GM06990 (cell line): ENCODE measurements at places on chromosomes 3 and 15.

- DNase-seq = no peak
Measured at GRCh38 chr3:73746623-73747022, 121.9 kb upstream of the PDZRN3 start.

DNA sequence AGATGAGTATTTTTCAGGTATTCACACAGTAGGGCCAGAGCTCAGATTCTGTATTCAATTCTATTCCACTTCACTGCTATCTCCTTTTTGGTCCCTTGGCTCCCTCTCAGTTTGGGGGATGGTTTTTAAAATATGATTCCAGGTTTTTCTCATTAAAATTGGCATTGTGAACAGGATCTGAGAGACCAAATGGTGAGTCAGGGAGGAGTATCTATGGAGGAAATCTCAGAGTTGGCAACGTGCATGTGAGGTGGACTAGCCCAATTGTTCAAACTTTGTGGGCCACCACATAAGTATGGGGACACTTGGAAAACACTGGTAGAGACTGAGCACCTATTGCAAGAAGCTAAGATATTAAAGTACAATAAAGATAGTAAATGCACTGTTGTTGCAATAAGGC is 53.9 kb upstream of the TTC14 start:
- DNase-seq = no peak

GRCh38 chr3:49673121-49673714 is 933 bp upstream of the APEH start:
- no peak for DNase-seq

- no peak for DNase-seq
Measured at GRCh38 chr3:66933233-66933632, 64.9 kb upstream of the KBTBD8 start.

DNA sequence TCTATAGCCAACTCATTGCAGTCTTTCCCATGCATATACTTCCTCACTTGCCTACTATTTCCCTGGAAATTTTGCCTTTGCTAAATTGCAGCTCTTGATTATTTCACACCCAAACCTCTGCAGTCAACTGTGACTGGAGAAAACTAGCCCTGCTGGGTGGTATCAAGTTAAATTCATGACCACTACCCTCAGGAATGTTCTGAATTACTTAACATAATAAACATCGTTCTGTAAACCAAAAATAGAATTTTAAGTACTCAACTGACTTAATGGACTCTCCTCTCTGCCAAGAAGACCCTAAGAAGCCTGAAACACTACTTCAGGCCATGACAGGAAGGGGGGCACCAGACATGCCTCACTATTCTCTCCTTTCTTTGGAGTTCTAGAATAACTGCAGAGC is 1278.0 kb upstream of the GBE1 start:
- no peak for DNase-seq

DNA sequence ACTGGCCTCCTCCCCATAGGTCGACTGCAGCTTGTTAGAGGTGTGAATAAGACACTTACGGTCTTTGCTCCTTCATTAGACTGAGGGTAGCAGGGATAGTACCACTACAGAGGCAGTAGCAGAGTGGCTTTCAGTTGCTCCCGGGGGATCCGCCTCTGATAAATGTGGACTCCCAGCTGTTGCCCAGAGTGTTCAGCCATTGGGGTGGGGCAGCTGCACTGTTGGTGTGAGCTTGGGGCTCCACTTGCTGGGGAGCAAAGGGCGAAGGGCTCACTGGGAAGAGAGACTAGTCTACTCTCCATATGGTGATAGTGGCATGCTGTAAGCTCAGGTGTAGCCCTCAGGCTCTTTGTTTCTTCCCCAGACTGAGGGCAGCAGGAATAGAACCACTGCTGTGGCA is 239.1 kb downstream of the LRRN1 start:
- no peak for DNase-seq

- no peak for DNase-seq
Measured at GRCh38 chr3:108450444-108450843, 60.0 kb downstream of the MYH15 start.

GRCh38 chr15:74540161-74540760 is 759 bp upstream of the ARID3B start:
- peak; percentile 7 for DNase-seq

DNA sequence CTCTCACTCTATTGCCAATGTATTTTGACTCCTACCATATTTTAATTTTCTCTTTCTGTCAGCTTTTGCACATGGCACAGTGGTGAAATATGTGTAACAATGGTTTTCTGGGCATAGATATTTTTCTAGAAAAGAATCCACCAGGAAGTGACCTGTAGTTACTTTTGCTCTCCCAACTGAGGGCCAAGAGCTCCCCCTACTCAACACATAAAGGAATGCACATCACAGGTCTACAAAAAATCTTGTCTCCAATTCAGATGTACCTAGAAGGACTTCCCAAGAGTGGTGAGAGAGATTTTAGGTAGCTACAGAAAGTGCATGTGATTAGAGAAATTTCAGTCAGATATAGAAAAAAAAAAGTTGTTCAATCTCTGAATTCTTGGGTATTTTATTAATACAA is 15.6 kb downstream of the CPA3 start:
- DNase-seq = no peak

GRCh38 chr3:43410592-43410991 is 124.3 kb downstream of the SNRK start:
- no peak for DNase-seq

DNA sequence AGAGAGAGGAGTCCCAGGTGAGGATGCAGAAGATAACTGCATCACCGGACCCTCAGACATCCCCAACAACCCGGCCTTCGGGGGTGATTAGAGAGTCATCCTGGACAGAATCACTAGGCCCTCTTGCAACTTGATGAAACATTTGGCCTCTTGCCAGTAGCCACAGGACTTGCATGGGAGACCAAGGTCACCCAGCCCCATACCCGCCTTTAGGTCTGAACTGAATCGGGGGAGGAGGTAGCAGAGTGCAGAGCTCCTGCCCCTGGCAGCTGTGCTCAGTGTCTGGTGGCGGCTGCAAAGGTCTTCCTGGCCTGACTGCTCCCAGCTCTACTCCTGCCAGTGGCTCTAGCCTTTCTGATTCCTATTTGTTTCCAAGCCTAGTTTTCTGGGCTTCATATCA is 12.4 kb downstream of the PIF1 start:
- no peak for DNase-seq

GRCh38 chr15:63492541-63493077 is 11.8 kb upstream of the USP3 start:
- no peak for DNase-seq

DNA sequence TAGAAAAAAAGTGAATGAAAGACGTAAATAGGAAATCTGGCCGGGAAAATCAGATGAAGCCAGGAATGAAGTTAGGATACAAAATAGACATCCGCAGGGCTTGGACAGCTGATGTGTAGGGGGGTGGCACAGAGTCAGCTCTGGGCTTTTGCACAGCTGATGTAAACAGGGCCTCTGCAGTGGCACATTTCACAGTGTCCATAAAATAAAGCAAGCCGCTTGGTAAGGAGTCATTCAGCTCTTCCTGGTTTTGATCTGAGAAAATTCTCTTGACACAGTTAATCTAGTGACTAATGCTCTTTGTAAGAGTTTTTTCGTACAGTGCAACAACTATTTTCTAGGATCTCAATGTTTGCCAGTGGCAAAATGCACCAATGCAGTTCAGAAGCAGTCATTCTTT is 153.3 kb downstream of the USP13 start:
- DNase-seq = no peak

DNA sequence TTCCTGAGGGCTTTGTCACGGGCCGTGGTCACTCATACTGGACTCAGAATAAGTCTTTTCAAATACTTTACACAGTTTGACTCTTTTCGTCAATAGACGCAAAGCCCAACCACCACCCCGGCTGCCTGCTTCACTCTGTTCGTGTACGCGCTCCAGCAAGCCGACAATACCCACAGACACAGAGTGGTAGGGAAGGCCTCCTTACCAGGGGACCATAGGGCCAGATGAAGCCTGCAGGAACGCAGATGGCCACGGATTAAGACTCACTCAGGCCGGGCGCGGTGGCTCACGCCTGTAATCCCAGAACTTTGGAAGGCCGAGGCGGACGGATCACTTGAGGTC is 29.7 kb downstream of the EFCAB12 start:
- DNase-seq = no peak

DNA sequence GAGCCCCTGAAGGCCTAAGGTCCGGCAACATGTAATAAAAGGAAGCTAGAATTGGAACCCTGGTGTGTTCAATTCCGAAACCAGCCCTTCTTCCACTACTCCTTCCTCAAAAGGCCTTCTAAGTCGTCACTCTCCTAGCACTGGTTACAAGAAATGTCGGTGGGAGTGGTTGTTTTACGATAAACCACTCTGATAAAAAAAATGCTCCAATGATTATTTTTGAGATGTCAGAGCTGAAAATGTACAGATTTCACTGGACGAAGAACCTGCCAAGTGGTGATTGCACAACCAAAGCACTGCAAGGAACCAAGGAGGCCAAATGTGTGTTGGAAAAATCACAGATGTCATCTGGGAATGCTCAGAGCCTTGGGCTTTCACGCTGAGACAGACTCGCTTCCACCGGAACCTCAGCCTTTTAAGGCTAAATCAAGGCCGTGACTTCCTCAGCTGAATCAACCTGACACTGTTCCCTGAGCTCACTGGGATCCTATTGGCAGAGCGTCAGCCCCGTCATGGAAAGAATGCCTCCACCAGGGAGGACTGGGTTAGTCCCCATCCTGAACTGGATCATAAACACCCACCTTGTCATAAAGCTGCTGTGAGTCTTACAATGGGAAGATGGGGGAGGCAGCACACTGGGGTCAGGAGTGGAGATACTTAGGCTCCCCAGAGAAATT is 108.1 kb upstream of the THBS1 start:
- DNase-seq = no peak

DNA sequence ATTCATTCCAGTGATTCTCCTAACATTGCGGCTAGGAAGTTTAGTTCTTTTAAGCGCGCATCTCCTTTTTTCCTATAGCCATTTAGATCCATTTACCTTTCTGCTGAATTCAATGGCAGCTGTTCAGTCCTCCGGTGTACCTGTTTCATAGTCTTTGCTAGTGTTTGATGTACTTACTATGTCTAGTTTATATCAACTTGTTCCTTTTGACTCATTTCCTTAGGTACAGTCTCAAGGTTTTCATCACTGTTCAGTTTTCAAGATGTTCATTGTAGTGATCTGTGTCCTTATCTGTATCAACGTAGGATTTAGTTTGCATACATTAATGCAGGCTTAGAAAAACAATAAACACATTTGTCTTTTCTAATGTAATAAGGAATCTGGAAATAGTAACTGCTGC is 59.0 kb upstream of the MBNL1 start:
- no peak for DNase-seq

GRCh38 chr3:100602506-100603444 is 6.6 kb upstream of the ADGRG7 start:
- DNase-seq = peak; percentile 36

- DNase-seq = no peak
Measured at GRCh38 chr3:140509534-140509933, 168.3 kb upstream of the TRIM42 start.
